Umbilical cord (tissue), 2 donors: ENCODE measurements at places on chromosomes 11 and 22. TPM values are rescaled to one million over a fixed set of nuclear protein-coding genes. Genes with fewer than 3 reads are reported as not detected.

Gene SEPTIN5
- total RNA-seq, result 47.7 TPM

Gene ZBTB16
- 83.3 TPM for total RNA-seq

Gene OR10AG1
- total RNA-seq, result 3.4 TPM

- DNase-seq, result no peak
Observed at GRCh38 chr11:60978546-60979380, 7.3 kb downstream of the CD6 start.

DNA sequence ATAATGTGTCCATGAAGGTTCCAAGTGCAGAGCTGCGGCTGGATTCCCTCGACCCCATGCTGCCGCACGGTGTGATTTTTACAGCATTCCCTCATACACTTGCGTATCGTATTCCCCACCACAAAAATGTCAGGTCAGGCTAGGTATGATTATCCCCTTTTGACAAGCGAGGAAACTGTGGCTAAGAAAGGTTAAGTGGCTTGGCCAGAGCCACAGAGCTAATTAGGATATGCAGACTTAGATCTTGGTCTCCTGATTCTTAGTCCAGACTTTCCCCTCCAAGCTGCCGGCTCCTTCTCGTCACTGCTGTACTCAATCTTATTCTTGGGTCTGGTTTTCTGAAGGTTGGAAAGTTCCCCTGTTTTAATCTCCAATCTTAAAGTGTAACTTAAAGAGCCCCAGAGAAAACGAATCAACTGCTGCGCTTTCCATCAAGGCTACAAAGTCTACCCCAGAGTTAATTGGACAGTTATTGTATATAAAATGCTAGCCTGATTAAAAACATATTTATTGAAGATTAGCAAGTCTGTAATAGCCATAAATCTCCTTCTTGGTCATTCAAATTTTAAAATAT lies 176.6 kb downstream of the ADAMTS15 start:
- DNase-seq, result no peak
